Stimulated activated CD8-positive, alpha-beta memory T cell treated with anti-CD3 and anti-CD28 coated beads, Interleukin-4, amount 100 ng/mL, for 48 hours (primary cell): ENCODE measurements at places on chromosomes 1 and 21.
A peak's percentile ranks its signal among the peaks of the same experiment; 100 is the strongest.

- no peak for DNase-seq
These were observed 64.2 kb upstream of the MRPS6 start for GRCh38 chr21:34009193-34009592.

GRCh38 chr21:21612466-21612865 is 614.3 kb downstream of the NCAM2 start:
- no peak for DNase-seq

- no peak for DNase-seq
These were observed 359.3 kb downstream of the PLPP3 start for GRCh38 chr1:56220021-56220420.

DNA sequence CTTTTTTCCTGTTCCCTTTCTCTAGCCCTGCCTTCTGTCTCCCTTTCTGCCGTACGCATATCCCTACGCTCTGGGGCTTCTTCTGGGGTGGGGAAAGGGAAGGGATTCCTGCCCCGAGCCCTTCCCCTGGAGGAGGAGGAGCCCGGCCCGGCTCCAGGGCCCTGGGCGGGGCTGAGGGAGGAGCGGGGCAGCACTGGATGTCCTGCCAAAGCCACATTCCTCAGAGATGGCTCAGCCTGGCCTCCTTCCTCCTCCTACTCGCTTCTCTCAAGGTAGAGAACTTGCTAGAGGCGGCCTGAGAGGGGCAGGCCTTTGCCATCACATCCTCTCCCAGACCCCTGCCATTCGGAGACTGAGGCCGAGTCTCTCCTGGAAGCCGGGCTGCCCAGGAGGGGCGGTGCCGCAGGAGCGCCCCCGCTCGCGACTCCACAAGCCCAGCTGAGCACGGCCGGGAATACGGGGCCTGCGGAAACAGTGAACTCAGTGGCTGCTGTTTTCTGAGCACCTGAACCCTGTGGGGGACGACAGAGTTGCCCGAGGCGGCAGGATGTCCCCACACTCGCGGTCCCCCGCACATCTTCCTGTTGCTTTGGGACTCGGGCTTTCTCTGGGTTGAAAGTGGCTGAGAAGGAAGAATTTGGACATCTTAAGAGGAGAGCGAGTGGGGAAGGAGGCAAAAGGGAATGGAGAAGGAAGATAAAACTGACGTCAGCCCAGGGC is 12.2 kb downstream of the ADAMTSL4 start:
- peak; percentile 82 for DNase-seq

DNA sequence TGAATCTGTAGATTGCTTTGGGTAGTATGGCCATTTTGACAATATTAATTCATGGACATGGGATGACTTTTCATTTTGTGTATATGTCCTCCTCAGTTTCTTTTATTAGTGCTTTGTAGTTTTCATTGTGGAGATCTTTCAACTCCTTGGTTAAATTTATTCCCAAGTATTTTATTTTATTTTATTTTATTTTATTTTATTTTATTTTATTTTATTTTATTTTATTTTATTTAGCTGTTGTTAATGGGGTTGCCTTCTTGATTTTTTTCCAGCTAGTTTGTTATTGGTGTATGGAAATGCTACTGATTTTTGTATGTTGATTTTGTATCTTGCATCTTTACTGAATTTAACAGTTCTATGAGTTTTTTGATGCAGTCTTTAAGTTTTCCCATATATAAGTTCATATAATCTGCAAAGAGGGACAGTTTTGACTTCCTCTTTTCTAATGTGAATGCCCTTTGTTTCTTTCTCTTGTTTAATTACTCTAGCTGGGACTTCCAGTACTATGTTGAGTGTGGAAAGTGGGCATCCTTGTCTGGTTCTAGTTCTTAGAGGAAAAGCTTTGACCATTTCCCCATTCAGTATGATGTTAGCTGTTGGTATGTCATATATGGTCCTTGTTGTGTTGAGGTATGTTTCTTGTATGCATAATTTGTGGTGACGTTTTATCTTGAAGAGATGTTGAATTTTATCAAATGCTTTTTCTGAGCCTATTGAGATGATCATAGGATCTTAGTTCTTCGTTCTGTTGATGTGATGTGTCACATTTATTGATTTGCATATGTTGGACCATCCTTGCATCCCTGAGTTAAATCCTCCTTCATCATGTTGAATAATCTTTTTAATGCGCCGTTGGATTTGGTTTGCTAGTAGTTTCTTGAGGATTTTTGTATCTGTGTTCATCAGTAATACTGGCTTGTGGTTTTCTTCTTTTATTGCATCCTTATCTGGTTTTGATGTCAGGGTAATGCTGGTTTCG is 14.3 kb downstream of the CEPT1 start:
- DNase-seq = no peak

DNA sequence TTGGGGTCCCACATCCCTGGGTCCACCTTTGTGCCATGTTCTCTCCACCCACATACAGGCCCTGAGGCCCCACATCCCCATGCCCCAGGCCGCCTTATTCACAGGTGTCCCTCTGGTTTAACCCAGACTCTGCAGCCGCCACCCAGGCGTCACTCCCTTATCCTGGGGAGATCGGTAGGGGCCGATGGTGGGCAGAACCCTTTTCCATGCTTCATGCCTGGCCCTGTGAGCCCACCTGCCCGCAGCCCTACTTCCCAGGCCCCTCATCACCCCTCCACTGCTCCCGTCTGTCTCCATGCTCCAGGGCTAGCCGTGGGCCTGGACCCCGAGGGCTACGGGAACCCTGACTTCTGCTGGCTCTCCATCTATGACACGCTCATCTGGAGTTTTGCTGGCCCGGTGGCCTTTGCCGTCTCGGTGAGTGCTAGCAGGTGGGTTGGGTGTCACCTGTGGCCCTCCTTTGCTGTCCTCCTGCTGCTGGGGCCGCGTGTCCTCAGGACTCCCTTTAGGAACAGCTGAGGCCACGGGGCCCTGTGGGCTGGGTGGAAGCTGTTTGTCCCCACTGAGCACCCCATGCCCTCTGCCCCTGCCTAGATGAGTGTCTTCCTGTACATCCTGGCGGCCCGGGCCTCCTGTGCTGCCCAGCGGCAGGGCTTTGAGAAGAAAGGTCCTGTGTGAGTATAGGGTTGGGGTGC is 12.2 kb downstream of the PSRC1 start:
- no peak for DNase-seq

- no peak for DNase-seq
These were observed 64.4 kb upstream of the IPO9 start for GRCh38 chr1:201764579-201764978.

DNA sequence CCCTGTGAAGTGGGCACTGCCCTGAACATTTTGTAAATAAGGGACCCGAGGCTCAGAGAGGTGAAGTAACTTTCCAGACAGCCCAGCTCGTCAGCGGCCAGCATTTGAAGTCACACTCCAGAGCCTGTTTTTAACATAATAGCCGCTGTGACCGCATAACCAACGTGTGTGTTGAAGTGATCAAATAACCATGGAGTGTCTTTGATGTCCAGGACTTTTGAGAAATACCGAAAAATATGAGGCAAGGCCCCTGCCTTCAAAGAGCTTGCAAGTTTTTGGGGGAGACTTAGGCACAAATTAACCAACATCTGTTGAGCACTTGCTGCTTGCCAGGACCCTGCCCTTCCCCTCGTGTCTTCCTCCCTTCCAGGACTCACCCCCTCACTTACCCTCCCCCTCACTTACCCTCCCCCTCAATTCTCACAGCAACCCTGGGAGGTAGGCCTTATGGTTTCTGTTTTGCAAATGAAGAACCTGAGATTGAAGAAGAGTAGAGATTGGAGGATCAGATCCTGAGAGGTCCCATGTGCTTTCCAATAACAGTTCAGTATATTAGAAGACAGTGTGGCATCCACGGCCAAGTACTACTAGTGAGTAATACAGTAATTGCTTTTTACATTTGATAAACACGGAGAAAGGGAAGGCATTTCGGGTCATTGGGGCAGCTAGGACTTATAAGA is 1.3 kb upstream of the SLC16A1 start:
- DNase-seq = peak; percentile 58

DNA sequence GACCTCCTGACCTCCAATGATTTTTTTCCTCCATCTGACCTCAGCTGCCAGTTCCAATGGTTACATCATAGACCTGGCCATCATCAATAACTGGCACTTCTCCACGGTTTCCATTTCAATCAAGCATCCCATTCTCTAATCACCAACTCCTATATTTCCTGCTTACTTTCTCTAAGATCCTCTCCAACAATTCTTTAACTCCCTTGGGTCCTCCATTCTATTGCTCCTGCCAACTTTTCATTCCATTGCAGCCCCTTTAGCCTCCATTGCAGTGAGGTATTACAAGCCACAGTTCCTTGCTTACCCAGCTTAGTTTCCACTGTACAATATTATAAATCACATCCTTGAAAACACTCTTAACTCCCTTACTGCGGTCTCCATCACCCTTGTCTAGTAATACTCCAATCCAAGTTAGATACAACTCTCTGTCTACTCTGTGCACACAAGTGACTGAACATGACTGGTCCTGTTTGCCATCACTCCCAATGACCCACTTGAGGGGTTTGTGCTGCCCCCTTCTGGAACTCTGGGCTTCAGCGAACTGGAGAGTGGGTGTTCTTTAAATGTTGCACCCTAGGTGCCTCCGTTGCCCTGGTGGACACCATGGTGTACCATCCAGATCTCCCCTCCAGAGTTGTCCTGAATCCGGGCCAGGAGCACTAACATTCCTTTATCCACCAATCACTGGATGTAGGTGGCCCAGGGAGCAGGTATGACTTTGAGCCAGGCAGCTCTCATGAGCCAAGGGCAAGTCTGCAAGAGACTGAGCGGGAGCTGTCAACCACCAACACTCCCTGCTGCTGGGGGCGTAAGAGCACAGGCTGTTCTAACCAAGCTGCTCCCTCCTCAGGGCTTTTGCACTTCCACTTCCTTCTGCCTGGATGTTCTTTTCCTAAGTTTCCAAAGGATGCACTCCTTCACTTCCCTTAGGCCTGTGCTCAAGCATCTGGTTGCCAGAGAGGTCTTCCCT is 3.7 kb upstream of the FNDC7 start:
- DNase-seq = peak; percentile 77

DNA sequence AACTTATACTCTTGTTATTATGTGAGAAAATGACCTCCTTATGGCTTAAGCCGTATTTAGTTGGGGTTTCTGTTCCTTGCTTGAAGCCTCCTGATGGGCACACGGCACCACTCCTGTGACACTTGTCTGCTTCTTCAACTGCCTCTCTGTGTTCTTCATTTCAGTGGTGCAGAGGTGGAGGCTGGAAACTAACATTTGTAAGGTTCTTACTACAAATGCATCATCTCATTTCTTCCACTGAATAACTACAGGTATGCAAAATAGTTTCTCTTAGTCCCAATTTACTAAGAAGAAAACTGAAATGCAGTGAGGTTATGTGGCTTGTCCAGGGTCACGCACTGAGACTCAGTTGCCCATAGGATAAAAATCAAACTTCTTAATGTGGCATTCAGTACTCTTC is 23.6 kb upstream of the ZNF362 start:
- no peak for DNase-seq

DNA sequence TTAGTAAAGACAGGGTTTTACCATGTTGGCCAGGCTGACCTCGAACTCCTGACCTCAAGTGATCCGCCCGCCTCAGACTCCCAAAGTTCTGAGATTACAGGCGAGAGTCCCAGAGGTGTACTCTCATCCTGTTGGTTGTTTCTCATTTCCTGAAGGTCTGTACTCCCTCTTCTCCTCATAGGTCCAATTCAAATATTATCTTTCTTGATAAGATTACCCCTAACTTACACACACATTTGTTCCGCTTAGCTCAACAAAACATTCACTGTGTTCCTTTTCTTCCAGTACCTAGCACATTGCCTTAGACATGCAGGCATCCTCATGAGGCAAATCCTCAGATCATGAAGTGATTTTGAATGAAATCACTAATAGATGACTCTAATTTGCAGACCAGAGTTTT is 72.4 kb upstream of the SSX2IP start:
- no peak for DNase-seq

- no peak for DNase-seq
These were observed 568.2 kb upstream of the ZP4 start for GRCh38 chr1:238458899-238459298.

DNA sequence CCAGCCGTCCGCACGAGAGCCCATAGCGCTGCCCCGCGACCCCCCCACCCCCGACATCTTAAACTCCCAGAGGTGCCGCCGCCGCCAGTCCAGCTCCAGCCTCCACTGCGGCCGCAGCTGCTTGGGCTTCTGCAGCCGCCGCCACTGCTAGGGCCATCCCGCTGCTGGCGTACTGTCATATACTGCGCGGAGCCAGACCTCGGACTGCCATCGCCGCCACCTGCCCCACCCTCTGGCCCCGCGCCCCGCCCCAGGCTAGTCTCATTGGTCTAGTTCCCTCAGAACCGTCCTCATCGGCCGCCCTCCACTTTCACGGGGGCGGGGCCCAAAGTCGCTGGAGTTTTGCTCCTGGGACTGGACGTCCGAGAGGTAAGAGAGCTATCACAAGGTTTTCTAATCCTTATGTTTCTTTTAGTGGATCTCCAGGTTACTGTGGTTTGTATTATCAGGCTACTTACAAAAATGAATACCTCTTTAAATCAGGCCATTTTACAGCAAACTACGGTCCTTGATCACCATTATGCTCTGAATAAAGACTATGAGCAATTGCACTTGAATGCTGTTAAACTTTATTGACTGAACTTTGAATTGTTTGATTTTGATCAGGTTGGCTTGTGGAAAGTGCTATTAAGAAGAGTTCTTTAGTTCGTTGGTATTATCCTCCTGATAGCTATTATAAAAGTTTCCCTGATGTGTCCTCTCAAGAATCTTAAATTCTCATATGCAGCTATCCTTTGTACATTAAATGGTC is 2.8 kb upstream of the CD1D start:
- DNase-seq = peak; percentile 51

DNA sequence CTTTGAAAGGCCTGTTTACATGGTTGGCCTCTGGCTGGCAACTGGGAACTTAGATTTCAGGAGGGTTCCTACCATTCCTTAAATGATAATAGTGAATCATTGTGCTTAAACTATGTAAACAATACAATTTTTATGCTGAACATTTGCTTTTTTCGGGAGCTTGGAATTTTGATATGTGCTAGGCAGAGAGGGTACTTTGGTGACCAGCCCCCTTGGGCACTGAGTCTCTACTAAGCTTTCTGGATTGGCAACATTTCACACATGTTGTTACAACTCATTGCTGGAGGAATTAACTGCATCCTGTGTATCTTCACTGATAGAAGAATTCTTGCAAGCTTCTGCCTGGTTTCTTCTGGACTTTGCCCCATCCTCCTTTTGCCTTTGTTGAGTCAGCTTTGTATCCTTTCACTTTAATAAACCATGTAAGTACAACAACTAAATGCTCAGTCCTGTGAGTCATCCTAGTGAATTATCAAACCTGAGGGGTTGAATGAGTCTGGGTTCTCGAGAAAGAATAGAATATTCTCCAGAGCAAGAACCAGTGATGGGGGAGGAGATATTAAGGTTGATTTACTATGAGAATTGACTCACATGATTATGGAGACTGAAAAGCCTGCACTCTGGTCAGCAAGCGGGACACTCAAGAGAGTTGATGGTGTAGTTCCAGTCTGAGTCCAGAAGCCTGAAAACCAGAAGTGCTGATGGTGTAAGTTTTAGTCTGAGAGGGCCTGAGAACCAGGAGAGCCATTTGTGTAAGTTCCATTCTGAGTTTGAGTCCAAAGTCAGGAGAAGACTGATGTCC is 3.1 kb upstream of the SLC16A4 start:
- DNase-seq = no peak

GRCh38 chr1:188364927-188365449 is 1536.2 kb downstream of the PLA2G4A start:
- no peak for DNase-seq
